H7 (cell line): ENCODE measurements at places on chromosomes 12 and 14.

DNA sequence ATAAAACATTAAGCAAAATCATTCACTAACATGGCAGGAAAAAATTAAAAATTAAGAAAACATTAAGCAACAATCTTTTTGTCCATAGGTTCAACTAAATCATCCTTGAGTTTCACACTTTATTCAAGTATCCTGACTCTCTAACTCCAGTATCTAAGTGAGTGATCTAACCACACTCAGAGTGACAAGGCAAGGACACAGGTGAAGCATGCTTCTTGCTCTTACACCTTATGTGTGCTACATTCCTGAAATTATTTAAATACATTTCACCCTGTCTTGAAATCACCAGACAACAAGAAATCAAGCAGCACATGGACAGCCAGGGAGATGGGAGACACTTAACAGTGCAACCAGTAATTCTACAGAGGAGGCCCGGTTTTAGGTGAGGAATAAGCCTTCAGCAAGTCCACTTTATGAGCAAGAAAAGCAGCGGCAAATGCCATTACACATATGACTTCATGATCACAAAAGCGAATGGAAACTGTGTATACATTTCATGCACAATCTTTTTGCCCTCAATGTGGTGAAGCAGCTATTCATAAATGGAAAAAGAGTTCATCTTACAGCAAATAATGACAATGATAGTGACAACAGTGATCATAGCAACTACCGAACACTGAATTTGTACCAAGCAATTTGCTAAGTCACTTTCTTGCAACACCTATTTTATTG lies 37.4 kb downstream of the PHLDA1 start:
- no peak for DNase-seq

DNA sequence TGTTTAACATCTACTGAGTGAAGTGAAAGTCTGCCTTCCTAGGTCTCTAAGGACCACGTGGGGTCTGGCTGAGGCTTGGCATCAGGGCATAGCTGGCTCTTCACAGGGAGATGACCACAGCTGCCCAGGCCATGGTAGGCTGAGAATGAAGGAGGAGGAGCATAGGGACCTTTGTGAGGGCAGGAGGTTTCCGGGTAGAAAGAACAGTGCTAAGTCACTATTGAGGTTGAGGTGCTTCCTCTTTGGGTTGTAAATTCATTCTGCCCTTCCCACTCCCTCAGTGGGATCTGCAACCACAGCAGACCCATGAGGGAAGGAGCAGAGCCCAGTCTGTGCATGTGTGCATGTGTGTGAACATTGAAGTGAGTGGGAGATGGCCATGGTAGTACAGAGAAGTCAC lies 909.6 kb downstream of the VRK1 start:
- DNase-seq: no peak

DNA sequence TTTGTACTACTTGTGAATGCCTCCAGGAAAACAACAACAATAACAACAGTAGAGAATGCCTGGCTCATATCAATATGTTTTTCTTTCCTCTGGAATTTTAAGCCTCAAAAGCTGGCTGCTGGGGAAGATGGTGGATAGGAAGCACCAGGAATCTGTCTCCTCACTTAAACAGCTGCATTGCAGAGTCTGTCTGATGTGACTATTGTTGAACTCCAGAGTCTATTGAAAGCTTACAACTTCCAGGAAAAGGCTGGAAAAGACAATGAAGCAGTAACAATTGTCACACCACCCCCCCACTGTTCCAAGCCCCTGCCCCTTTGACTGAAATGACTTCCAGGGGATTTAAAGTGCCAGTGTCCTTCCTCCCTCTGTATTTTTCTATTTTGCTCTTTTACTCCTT lies 309.7 kb downstream of the BMP4 start:
- no peak for DNase-seq

DNA sequence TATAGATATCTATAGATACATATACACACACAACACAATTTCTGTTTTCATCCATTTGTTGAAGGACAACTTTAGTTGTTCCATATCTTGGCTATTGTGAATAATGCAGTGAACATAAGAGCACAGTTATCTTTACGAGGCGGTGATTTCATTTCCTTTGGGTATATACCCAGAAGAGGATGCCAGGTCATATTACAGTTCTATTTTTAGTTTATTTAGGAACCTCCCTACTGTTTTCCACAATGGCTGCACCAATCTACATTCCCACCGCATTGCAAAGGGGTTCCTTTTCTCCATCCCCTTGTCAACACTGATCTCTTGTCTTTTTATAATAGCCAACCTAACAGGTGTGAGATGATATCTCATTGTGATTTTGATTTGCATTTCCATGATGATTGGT lies 143.4 kb upstream of the ARHGAP5 start:
- DNase-seq: peak; percentile 30

DNA sequence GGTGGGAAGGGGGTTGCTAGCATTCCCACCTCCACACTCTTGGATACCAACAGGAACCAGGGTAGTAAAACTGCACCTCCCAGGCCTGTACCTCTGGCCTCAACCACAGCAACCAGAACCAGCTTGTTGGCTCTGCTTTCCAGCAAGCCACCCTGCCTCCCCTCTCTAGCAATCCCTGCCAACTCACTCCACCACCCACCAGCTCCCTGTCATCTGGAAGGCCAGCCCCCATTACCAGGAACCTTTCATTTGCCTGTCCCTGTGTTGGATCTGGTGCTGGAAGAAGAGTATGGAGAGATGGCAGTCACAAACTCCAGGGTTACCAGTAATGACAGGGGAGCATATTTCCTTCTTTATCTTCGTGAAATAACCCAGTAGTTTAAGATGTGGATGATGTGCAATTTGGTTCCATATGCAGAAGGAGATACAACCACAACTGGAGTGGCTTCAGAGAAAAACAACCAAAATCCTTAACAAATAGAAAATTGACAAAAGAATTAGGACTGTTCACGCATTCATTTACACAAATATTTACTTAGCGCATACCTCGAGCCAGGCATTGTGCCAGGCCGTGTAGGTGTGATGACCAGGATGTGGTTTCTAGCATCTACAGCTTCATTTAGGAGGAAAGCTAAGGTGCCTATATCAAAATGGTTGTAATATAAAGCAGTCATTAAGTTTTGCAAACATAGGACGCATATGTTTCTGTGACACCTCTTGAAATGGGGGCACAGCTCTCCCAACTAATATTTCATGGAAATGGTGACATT lies 3.4 kb downstream of the B4GALNT3 start:
- DNase-seq: no peak

DNA sequence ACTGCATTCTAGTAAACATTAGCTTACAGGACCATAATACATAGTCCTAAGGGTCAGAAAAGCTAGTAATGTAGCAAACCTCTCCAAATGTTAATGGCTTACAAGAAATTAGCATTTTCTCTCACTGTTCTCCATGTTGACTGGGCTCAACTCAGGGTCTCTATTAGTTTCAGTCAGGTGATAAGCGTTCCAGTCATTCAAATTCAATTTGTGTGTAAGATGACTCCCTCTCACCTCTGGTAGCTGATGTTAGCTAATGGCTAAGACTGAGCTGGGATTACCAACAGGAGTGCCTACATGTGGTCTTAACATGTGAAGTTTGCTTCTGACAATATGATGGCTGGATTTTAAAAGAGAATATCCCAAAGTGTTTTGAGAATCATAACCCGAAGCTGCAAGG lies 630.5 kb upstream of the USP15 start:
- peak; percentile 10 for DNase-seq

- DNase-seq: no peak
These were observed 9.7 kb downstream of the MYH6 start for GRCh38 chr14:23398348-23398747.

DNA sequence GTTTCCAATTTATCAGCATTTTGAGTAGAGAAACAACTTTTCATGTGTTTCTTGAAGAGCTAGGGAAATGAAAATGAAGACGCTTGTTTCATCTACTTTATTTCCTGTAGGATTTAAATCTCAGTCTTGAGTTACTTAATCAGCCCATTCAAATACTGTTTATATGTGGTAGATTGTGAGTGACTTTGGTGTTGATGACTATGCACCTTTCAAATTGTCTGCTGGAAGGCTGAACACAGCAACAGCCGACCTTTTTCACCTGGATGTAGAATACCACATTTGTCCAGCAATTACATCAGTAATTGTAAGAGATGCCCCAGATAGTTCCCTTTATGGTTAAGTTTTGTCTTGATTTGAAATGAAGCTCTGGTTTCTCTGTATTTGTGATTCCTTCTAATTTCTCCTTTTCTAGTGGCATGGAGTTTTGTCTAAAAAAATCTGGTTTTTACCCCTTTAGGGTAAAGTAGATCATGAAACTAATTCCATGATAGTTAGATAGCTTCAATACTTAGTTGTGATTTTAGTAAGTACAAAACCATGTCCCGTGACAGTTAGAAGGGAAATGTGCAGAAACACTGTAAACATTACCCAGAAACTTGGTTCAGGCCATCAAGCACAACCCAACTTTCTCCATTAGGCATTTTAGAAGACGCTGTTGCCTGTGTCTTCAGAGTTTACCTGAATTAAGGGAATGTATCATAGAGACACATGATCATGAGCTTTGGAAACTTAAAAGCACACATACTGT lies 165.0 kb downstream of the SRGAP1 start:
- DNase-seq: no peak

GRCh38 chr14:51852541-51852940 lies 7.9 kb upstream of the GNG2 start:
- no peak for DNase-seq

DNA sequence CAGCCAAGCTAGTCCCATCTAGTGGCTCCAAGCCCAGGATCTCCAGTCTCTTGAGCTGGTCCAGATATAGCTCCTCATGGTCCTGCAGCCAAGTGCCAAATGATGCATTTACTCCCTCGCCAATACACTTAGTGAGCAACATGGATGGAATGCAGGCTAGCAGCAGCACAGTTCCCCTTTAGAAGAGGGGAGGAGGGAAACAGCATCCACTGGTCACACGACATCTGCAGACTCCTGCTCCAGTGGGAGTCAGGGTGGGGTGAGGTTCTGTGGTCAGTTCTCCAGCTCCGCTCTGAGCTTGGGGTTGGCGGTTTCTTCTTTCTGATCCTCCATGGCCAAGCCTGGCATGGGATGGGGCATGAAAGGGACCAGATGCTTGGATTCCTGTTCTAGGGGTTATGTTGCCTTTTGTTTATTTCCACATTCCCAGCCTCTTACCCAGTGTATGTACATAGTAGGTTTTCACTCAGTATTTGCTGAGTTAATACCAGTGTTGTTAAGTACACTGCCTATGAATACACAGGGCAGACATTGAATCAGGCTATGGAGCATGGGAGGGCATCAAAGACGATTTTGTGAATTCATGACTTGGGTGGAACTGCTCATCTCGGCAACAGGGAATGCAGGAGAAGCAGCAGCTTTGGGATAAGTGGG lies 57.3 kb downstream of the GALNT16 start:
- DNase-seq: peak; percentile 42

GRCh38 chr14:92920001-92920400 lies 2.9 kb upstream of the CHGA start:
- no peak for DNase-seq

DNA sequence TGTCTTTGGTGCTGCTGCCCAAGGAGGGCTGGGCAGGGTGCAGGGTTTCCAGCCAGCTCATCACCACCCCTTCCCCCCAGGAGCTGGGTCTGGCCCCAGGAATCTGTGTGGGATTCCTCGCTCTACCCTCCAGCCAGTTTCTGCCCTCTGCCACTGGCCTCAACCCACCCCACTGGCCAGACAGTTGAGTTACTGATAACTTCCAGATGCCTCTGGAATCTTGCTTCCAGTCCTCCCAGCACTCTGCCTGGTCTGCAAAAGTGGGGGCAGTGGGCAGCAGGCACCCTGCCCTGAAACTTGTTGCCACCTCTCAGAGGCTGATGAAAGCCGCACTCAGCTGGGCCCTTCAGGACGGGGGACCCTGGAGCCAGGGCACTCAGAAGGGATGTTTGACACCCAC lies 20.1 kb upstream of the TBX3 start:
- DNase-seq: no peak

DNA sequence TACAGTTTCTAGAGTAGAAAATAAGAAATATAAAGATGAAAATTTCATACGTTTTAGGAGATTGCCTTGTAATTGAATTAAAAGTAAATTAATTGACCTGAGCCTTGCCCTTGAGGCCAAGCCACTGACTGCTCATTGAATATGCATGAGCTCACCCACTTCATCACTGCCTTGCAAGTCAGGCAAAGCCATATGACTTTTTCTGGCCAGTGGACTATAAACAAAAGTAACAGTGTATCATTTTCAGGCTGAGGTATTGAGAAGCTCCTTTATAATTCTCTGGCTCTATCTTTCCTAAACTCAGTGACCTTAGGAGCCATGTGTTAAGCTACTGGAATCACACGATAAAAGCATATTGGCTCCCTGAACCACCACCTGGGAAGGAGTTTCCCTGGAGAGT lies 369.3 kb downstream of the NUAK1 start:
- DNase-seq: no peak

- peak; percentile 26 for DNase-seq
These were observed 16.6 kb upstream of the RND1 start for GRCh38 chr12:48882315-48882687.

DNA sequence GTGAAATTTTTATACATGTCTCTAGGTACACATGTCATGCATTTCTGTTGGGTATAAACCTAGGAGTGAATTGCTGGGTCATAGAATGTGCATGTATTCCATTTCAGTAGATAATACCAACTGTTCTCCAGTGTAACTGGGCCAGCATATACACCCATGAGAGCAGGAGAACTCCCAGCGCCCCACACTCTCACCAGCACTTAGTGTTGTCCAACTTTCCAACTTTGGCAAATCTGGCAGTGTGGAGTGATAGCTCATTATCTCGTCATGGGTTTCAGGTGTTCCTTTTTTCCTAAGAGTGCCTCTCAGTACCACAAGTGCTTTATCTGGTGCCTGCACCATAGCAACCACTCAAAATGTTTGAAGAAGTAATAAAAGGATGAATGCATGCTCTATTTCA lies 40.1 kb downstream of the NGB start:
- no peak for DNase-seq

DNA sequence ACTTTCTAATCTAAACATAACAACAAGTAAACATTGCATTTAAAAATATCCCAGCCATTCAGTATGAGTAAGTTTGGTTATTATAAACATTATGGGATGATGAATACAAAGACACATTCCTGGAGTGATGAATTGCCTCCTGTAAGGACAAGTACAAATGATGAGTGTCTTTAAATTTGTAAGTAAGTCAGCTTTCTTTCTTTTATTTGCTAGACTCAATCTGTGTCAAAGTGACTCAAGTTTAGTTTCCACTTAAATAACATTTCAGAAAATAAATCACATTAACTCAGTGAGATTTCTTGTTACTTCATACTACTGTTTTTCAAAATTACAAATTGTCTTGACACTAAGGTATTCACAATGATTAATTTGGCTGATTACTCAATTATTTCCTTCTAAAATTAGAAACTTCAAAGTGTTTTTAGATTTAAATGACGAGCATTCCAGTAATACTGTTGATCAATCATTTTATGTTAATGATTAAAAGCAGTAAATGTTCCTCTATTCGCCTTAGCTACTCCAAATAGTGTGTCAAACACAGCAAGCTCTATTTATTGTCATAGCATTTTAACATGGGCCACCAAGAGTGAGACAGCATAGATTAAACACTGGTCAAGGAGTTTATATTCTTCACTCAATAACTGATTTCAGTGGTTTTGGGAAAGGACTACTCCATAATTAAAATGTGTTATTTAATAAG lies 658.0 kb upstream of the MDGA2 start:
- DNase-seq: no peak

GRCh38 chr14:73755434-73756014 lies 41.3 kb upstream of the PNMA1 start:
- DNase-seq: peak; percentile 68
